Activated CD4-positive, alpha-beta T cell treated with anti-CD3 and anti-CD28 coated beads for 36 hours (primary cell): ENCODE measurements at places on chromosomes 12 and 14. TPM values are rescaled to one million over a fixed set of nuclear protein-coding genes. Genes with fewer than 3 reads are reported as not detected.
A peak's percentile ranks its signal among the peaks of the same experiment; 100 is the strongest.

DNA sequence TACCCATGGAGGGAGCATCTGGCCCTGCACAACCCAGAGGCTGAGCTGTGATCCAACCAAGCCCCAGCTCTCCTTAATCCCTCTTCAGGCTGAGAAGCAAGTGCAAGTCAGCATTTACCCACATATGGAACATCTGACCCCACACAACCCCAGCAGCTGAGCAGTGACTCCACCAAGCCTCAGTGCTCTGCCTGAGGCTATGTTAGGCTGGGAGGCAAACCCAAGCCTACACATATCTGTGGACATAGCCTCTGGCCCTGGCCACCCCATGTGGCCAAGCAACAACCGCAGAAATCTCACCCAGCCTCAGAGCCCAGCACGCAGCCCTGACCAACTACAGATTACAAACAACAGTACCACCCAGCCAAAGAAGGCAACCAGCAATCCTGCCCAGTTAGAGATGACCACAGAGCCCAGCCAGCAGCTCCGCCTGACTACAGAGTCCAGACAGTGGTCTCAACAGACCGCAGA lies 142.8 kb downstream of the NUAK1 start:
- H3K4me1 ChIP-seq: no peaks in the 10 kb centered on the region
- H3K27ac ChIP-seq: no peak overlapping the region
- DNase-seq: no peak
- H3K4me3 ChIP-seq: no peak overlapping the region
- peaks cover 3% of the 10 kb centered on the region for H3K27me3 ChIP-seq

DNA sequence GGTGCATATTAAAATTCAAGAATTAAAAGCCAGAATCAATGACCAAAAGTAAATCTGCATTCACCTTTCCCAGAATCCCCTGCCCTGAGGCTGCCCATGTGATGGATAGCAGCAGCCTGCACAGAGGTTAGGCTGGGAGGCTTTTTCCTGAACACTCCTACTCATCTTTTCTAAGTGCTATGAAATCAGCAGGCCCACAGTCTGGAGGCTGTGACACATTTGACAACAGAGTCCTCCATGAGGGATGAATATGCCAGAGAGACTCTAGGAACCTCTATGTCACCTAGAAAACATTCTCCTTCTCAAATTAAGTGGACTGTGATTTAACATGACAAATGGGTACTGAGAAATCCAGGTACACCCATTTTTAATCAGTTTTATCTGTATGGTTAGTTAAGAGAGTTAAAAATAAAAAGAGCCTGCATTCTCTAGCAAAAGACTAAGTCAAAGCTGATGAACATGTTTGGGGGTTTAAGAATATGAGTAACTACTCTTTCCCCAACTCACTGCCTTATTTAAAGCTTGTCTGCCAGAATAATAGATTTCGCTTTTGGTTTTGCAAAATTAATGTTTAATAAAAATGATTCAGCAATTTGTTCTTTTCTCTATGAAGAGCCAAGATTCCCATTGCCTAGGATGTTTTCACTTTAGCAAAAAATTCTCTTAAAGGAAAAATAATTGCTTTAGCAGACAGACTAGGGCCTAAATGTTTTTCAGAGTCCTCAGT lies 115.0 kb downstream of the RTN1 start:
- no peaks in the 10 kb centered on the region for H3K36me3 ChIP-seq
- DNase-seq: no peak
- H3K4me3 ChIP-seq: no peak overlapping the region
- no peak overlapping the region for H3K27ac ChIP-seq
- peaks cover 9% of the 10 kb centered on the region for H3K27me3 ChIP-seq
- H3K4me1 ChIP-seq: no peaks in the 10 kb centered on the region

- H3K4me3 ChIP-seq: no peak overlapping the region
- H3K27ac ChIP-seq: no peak overlapping the region
- no peaks in the 10 kb centered on the region for H3K4me1 ChIP-seq
- no peaks in the 10 kb centered on the region for H3K36me3 ChIP-seq
- H3K27me3 ChIP-seq: peaks cover 11% of the 10 kb centered on the region
Measured at GRCh38 chr14:74414403-74415114, 11.5 kb downstream of the SYNDIG1L start.

DNA sequence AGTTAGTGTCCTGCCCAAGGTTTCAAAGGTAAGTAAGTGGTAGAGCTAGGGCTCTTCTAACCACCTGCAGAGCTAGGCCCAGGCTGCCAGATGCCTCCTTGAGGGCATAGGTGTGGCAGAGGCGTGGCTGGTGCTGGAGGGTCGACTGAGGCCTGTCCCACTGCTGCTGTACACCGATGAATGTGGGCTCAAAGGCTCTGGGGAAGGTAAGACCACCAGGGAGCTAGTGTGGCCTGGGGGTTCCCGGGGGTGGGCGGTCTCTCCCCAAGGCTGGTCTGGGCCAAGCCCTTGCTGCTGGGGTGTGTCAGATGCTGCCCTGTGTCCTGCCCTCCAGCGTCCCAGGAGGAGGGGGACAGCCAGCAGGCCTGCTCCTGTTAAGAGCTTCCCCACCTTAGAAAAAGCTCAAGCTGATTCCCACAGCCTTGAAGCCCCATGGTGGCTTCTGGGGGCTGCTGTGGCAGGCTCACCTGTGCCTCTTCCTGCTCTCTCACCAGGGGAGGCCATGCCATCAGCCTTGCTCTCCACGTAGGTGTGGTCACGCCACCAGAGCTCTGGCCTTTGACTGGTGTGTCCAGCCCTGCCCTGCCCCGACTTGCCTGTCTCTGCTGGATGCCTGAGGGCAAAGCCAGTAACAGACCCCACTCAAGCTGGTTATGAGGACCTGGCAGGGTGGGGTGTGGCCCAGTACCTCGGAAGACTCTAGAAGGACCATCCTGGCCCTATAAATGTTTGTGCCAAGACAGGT lies 36.8 kb downstream of the SH2B3 start:
- peak overlapping the region; percentile 16 for H3K4me3 ChIP-seq
- H3K27me3 ChIP-seq: no peaks in the 10 kb centered on the region
- peaks cover 33% of the 10 kb centered on the region for H3K36me3 ChIP-seq
- peak; percentile 6 for DNase-seq
- peak overlapping the region; percentile 71 for H3K27ac ChIP-seq

DNA sequence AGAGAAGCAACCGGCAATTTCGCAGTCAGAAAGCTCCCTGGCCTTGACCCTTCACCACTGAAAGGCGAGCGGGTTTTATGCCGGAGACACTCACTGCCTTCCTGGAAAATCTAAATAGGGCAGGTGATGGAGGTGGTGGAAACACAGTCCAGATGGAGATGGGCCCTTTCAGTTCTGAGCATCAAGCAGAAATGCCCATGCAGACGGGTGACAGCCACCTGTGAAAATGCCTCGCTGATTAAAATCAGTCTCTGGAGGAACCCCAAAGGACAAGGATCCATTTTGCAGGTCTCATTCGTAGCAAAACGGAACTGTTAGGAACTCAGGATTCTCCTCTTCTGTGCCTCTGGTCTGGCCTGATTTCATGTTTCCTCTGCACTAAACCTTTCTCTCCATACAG lies 74.2 kb downstream of the FZD10 start:
- H3K4me1 ChIP-seq: no peaks in the 10 kb centered on the region
- H3K36me3 ChIP-seq: no peaks in the 10 kb centered on the region
- no peak overlapping the region for H3K27ac ChIP-seq
- DNase-seq: no peak

DNA sequence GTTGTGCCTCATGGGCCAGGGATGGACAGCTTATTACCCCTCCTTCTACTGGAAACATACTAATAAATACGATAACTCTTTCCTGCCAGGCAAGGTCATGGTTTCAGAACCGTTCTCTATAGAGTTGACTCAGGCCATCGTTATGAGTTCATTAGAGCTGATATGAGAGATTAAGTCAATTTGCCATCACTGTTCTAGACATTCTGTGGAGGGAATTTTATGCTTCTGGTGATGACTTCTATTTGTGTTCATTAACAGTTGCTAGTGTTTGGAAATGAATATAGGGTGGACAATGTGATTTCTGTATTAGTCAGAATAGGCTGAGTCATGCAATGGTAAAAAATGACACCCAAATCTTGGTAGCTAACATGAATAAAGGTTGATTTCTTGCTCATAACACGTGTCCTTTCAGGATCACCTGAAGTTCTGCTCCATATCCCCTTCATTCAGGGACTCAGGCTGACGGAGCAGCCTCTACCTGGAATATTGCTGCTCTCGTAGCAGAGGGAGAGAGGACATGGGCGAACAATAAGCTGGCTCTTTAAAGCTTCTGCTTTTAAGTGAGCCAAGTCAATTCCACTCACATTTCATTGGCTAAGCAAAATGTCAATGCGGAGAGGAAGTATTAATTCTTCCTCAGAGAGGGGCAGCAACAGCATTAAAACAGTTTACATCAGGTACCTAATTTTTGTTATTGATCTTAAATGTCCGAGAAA lies 18.5 kb upstream of the TBPL2 start:
- H3K4me3 ChIP-seq: no peak overlapping the region
- H3K4me1 ChIP-seq: peaks cover 18% of the 10 kb centered on the region
- H3K36me3 ChIP-seq: no peaks in the 10 kb centered on the region
- DNase-seq: no peak
- H3K27ac ChIP-seq: no peak overlapping the region
- H3K27me3 ChIP-seq: peaks cover 8% of the 10 kb centered on the region

GRCh38 chr12:101680240-101680639 lies 17.2 kb upstream of the CHPT1 start:
- no peaks in the 10 kb centered on the region for H3K4me1 ChIP-seq
- peaks cover 3% of the 10 kb centered on the region for H3K27me3 ChIP-seq
- no peaks in the 10 kb centered on the region for H3K36me3 ChIP-seq
- DNase-seq: no peak
- no peak overlapping the region for H3K4me3 ChIP-seq

Gene TSFM
- total RNA-seq: 56.9 TPM

Gene VRK1
- total RNA-seq: 63.1 TPM

Gene APEX1
- 216 TPM for total RNA-seq

Gene TMEM121
- 7.2 TPM for total RNA-seq
